ENCODE measurements at places on chromosomes 11 and 22. TPM values are rescaled to one million over a fixed set of nuclear protein-coding genes. Genes with fewer than 3 reads are reported as not detected.

GRCh38 chr11:130636722-130637464 lies 188.4 kb downstream of the ADAMTS15 start:
- DNase-seq, result no peak

GRCh38 chr11:3044004-3044403 lies 13.2 kb downstream of the CARS1 start:
- no peak for DNase-seq

DNA sequence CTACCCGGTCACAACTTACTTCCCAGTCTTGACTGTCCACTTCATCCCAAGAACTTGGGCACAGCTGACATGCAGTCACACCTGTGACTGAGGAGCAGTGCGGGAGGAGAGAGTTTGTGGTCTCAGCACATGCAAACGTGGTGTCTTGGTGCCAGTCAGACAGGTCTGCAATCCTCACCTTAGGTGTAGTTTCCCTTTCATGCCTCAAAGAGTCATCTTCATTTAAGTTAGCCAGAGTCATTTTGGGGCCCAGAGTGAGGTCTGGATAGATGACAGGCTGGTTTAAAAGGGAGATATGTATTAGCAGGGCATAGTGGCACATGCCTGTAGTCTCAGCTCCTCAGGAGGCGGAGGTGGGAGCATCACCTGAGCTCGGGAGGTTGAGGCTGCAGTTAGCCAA lies 108.5 kb upstream of the SORL1-AS1 start:
- no peak for DNase-seq

DNA sequence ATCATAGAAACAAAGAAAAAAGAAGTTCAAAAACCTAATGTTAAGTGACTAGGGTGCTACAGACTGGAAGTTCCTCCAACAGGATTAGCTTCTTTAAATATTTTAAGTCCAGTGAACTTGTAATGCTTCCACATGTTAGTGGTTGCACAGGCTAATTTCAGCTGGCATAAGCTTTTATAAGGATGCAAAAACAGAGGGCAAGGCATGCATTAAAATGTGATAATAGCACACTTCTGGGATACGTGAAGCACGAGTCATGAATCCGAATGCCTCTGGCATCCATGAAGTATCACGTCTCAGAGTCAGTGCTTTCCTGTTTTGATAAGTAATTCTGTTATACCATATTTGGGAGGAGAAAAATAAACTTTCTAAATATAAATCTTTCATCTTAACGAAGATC lies 106.8 kb downstream of the DCDC1 start:
- DNase-seq, result no peak

DNA sequence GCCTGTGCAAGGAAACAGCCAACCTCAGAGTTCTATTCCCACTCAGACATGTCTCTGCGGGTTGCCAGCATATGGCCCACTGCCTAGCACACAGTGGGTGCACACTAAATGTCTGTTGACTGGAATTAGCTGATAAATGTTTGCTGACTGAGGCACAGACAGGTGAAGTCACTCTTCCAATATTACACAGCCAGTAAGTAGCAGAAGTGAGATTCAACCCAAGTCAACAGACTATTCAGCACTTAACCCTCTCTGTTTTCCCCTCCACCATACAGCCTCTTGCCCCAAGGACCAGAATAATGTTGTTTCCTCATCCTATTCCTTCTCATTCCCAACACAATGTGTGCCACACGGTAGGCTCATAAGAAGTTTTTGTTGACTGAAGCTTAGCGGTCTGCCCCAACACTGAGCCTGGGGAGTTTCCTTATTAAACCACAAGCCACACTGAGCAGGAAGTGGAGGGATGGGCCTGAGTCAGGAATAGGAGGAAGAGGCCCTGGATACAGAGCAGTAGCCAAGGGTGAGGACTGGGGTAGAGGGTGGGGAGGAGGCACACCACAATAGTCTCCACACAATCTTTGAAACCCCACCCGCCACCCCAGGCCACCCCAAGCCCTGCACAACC lies 15.7 kb upstream of the IL10RA start:
- no peak for DNase-seq

DNA sequence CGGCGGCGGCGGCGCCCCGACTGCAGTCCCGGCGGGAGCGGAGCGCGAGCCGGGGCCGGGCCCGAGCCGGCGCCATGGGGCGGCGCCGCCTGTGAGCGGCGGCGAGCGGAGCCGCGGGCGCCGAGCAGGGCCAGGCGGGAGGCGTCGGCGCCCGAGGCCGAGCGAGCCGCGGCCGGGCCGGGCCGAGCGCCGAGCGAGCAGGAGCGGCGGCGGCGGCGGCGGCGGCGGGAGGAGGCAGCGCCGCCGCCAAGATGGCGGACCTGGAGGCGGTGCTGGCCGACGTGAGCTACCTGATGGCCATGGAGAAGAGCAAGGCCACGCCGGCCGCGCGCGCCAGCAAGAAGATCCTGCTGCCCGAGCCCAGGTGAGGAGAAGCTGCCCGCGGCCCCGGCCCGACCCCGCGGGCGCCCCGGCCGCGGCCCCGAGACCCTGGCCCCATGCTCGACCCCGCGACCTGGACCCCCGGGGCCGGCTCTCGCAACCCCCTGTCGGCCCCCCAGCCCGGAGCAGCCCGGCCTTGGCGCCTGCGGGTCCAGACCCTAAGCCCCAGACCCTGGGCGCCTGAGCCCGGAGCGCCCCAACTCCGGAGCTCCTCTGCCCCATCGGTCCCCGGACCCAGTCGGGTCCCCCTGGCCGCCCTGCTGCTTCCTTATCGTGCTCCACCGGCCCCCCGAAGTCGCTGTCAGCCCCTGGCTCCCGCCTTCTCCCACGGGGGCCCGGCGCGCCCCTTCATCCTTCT lies at the start of gene GRK2:
Gene GRK2, plus strand, starts transcription at position 25 of the 739 bp plus-strand sequence. Its CDS starts 227 bp downstream, at position 252.
- no peak for DNase-seq

DNA sequence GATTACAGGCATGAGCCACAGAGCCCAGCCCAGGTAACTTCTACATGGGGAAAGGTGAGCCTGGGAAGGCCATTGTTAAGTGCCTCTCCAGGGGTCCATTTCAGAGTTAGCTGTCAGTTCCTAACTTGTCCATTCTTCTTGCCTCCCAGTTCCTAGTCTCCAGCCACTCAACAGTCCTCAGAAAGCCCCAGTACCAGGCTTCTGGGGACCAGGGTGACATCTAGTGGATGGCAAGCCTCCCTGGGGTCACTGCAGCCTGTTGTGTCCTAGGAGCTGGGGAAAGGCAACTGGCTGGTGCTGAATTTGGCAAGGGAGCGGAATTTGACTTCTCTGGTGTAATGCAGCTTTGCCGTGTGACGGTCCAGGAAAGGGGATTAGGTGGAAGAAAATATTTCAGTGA lies 2.1 kb downstream of the LGALS12 start:
- no peak for DNase-seq

Gene GCAT
- polyA plus RNA-seq, result 16.6 TPM

GRCh38 chr11:115391598-115391997 lies 112.6 kb downstream of the CADM1 start:
- DNase-seq, result peak; percentile 27

DNA sequence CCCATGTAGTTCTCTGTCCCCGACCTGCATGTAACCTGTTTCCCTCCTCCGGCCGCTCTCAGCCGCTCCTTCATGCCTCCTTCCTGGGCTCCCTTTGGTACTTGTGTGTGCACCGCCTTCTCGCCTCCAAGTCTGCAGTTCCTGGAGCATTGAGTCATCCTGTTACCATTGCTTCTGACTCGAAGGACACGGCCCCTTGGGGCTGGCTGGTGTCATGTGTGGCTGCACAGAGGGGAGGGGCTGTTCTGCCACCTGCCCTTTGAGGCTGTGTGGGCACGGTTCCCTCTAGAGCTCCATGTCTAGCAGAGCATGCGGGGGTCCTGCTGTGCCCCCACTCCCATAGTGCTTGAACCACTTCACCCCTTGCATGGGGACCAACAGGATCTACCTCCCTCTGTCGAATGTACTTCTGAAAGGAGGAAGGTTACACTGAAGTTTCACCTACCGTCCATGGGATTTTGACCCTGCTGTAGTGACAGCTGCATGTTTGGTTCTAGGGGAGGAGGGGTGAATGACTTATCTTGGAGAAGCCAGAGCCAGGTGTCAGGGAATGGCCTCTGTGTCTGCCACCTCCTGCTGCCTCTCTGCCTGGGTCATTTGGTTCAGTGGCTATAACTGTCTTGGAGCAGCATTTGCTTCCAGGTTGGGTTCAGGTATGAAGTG lies 39.6 kb downstream of the BCR start:
- DNase-seq, result no peak

DNA sequence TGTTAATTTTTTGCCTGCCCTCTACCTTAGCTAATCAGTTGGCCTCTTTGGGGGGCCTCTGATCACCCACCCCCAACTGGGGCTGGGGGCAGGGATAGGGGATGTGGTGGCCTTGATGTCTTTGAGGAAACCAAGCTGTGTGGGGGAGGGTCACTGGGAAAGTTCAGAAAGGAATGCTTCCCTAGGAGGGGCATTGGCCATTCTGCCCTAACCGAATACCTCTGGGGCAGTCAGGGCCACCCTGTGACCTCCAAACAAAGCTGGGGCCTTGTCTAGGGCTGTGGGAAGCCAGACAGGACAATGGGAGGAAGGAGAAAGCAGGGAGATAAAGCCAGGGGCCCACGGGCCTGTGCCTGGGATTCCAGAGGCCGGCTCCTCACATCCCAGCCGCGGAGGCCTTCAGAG lies 97.5 kb downstream of the TSPAN18 start:
- no peak for DNase-seq

DNA sequence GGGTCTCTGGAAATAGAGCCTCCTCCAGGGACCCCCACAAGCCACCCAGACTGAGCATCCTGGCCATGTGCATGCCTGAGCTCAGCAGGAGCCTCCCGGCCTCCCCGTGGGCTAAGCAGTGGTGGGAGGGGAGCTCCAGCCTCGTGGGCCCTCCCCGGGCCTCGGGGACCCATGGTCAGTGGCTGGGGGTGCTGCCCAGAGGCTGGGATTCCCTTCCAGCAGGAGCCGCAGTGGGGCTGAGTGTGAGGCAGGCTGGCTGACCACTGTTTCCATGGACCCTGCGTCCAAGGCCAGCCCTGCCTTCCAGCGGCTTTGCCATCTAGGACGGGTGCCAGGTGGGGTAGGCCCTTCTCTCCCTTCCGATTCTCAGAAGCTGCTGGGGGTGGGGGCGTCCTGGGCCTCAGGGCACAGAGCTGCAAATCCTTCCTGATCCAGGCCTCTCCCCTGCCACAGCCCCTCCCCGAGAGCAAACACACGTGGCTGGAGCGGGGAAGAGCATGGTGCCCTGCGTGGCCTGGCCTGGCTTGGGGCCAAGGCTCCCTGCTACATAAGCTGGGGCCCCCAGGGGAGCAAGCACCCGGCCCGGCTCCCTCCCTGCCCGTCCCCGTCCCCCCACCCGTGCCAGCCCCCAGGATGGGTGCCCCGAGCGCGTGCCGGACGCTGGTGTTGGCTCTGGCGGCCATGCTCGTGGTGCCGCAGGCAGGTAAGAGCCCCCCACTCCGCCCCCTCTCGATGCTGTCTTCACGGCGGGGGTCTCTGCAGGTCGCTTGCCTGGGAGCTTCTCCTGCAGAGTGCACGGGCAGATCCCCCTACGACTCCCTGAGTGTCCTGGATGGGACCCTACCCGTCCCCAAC lies at the start of gene MUC5B:
Gene MUC5B, plus strand, starts transcription at position 576 of the 855 bp plus-strand sequence. Its CDS starts 58 bp downstream, at position 634.
- no peak for DNase-seq

Gene BTBD10
- 27.1 TPM for polyA plus RNA-seq

DNA sequence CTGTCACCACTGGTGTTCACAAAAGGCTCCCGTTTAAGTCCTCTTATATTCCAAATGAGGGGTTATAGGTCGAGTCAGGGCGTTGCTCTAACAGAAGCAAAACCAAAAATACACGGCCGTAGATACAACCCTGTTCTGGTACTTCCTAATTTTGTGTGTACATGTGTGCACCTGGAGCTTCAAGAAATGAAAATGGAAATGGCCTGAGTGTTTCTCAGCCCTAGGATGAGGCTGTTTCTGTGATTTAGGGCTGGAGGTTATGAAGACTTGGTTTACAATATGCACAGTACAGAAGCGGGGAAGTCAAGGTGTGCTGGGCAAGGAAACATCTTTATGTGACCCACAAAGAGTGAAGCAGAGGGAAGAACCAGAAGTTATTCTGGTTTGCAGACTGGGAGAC lies 110.4 kb upstream of the OR4B1 start:
- DNase-seq, result no peak

- no peak for DNase-seq
Measured at GRCh38 chr11:75268626-75269366, 28.2 kb downstream of the TPBGL start.

DNA sequence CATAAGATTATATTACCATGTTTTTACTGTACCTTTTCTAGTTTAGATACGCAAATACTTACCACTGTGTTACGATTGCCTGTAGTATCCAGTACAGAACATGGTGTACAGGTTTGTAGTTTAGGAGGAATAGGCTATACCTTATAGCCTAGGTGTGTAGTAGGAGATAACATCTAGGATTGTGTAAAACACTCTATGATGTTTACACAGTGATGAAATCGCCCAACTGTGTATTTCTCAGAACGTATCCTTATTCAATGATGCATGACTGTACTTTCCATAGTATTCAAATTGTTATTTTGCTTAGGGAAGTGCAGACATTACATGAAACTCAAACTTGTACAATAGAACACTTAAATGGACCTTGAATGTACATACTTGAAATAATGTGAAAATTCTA lies 188.1 kb upstream of the PDGFD start:
- DNase-seq, result no peak

GRCh38 chr11:10742460-10743208 lies 8.4 kb upstream of the CTR9 start:
- no peak for DNase-seq

Gene ROBO4
- 21.6 TPM for polyA plus RNA-seq

- no peak for DNase-seq
Measured at GRCh38 chr11:62792202-62792575, 383 bp upstream of the TMEM223 start.

Gene MMP13
- polyA plus RNA-seq, result 0.09 TPM

GRCh38 chr11:1487851-1488574 lies 1.4 kb upstream of the MOB2 start:
- DNase-seq, result no peak

GRCh38 chr11:119894916-119895315 lies 165.9 kb upstream of the NECTIN1 start:
- no peak for DNase-seq

Gene CBLIF
- polyA plus RNA-seq, result not detected

Measured in renal cortex interstitium (tissue), 15 donors.